ENCODE measurements at places on chromosomes 2 and 18. TPM values are rescaled to one million over a fixed set of nuclear protein-coding genes. Genes with fewer than 3 reads are reported as not detected.

Gene ST8SIA5
- total RNA-seq, result 0.36 TPM

DNA sequence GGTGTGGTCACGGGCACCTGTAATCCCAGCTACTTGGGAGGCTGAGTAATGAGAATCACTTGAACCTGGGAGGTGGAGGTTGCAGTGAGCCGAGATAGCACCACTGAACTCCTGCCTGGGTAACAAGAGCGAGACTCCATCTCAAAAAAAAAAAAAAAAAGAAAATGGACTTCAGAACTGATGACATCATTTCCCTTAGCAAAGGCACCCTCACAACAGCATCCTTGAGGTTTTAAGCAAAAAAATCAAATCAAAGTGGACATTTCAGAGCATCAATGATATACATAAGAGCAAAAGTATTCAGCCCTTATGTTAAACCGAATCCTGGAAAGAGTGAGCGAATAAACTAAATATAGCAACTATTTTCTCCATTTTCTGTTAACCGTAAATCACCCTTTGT, 45.3 kb downstream of the EPB41L3 start:
- no peak for DNase-seq

GRCh38 chr2:13005761-13006335, 289.1 kb downstream of the TRIB2 start:
- DNase-seq, result no peak

GRCh38 chr2:112023707-112024106, 31.4 kb upstream of the TMEM87B start:
- DNase-seq, result no peak

All from chondrocyte (in vitro differentiated cells).